Activated CD4-positive, alpha-beta memory T cell treated with anti-CD3 and anti-CD28 coated beads for 36 hours (primary cell): ENCODE measurements at places on chromosomes 2 and 18.

DNA sequence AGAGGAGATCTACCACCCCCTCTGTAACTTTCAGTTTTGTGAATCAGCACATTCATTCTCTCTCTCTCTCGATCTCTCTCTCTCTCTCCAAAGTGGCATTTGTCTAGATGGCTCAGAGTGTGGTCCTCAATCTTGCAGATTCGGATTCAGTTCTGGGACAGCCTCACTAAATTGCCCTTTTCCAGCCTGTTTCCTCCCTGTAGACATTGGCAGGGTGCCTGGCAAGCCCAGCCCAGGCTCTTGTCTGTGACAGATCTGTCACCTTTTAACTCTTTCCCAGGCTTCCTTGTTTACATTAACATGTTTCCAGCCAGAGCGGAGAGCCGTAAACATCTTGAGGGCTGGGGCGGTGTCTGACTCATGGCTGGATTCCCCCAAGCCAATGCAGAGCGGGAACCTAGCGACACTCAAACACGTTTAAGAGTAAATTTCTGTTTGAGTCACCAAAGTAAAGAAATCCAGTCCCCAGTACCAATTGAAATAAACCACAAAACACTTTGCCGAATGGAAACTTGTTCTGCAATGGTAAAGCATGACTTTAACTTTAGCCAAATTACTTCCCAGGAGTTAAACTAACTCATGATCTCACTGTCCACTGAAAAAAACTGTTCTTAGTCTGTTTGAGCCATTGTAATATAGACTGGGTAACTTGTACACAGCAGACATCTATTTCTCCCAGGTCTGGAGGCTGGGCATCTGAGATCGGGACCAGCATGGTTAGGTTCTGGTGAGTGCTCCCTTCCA lies 6.6 kb upstream of the CYP27C1 start:
- DNase-seq: peak; percentile 87

GRCh38 chr2:226040344-226040900 lies 640.9 kb downstream of the NYAP2 start:
- no peak for DNase-seq

DNA sequence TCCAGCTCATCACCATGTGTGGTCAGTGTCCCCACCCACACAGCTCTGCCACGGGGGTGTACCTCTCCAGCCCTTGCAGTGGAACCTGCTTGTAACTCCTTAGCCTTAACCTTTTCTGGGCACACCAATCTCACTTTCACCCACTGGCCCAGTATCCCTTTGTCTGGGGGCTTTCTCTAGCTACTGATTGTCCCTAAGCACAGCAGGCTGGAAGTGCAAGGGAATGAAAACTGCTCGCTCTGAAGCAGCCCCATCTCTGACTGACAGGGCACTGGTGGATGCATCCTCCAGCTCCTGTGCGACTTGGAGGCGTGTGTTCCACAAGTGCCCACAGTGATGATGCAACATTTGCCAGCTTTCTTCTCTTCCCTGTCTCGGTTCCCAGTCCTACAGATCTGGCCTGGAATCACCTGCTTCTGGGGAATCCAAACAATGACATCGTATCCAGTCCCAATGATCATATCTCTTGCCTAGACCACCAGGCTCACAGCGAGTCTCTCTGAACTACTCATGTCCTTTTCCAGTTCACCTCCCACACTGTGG lies 33.6 kb downstream of the SCTR start:
- DNase-seq: no peak

- DNase-seq: no peak
Measured at GRCh38 chr2:231627384-231628120, 34.9 kb downstream of the TEX44 start.
